ENCODE measurements at places on chromosomes 5 and 9.
A peak's percentile ranks its signal among the peaks of the same experiment; 100 is the strongest.

DNA sequence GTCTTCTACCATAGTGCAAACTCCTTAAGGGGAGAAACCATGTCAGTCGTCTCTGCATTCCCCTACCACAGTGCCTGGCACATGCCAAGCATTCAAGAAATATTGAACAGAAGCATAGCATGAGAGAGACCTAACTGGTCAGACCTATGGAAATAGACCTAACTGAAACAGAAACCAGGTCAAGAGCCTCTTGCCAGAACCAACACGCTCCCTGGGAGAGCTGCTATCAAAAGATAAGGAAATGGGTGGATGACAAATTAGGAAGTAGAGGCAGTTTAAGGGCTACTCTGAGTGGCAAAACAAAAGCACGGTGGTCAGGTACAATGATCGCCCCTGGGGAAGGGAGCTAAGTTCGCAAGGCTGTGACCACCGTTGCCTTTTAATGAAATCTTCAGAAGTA is 66.0 kb upstream of the SMIM15 start:
- DNase-seq = no peak

DNA sequence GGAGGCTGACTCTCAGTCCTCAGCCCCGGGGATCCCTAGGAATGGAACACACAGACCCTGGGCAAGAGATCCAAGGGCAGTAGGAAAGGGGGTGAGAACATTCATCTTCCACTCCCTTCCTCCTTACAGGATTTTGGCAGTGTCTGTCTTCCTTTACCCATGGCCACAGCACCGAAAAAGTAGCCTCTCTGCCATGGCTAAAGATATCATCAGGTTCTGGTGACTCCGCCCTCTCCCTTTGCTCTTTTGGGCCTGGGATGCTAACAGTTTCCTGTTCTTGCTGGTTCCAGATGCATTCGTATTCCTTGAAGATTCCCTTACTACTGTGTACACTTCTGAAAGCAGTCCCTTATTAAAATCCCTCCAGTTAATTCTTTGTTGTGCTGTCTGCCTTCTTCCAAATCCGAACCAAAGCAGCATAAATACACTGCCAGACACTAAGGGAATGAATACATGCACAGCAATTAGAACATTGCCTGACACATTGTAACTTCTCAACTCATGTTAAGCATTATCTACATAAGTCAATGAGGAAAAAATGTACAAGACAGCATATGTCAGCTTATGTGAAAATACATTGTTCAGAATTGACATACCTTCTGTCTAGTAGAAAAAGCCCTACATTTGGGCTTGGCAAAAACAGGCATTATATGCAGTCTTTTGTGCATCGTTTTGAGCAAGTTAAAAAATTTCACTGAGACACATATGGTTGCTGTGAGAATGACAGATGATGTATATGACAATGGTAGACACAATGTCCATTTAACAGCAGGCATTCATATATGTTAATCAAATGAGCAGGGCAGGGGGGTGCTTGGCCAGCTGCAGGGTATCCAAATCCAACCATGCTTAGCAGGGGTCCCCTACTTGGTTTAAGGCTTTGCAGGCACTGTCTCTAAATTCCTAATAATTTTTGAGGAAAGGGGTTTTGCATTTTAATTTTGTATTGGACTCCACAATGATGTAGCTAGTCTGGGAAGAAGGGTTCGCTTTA is 58.8 kb upstream of the RAI14 start:
- DNase-seq = no peak

DNA sequence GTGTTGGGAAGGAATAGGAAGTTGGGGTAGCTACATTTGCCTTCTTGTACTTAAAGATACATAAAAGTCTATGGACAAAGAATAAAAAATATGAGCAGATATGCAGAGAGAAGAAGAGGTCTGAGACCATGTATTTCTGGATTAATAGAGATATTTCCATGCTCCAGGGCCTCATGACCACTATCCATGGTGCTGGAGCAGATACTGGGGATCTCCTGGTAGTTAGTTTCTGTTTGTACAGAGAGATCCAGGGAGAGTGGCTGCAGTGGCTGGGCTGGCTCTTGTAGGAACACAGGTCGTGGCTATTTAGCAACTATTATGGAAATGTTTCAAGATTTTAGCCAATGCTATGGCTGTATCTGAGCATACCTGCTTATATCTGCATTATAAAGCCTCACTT is 184.2 kb upstream of the TMEM161B start:
- no peak for DNase-seq

GRCh38 chr5:57175551-57176309 is 1.9 kb downstream of the GPBP1 start:
- no peak for DNase-seq

DNA sequence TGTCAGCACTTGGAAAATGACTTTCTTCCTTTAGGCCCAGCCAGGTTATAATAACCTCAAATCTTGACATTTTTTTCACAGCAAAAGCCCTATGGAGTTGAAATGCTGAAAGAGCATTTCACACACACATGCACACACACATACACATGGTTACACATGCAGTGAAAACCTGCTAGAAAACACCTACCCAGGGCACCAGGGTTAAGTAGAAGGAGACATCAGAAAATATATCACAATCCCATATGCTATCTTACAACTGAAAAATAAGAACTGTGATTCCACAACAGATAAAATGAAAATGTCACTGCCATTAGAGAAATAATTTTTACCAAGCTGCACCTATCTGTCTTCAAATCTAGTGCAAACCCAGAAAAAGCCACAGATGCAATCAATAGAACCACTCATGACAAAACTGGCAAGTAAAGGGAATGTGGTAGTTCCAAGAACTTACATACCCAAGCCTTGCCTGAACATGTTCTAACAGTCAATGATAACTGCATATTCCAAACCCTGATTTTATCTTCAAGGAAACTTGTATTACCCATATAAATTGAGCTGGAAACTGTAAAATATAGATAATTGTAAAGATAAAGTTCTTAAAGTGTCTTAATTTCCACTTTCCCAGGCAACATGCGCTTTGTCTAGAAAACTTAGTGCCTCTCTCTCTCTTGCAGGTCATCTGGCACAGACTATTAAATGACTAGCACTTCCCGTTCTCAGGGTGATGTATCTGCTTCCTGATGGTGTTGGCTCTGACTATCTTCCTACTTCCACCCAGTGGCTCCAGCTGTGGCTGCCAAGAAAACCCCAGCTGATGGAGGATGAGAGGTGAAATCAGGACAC is 250.2 kb upstream of the PTGER4 start:
- no peak for DNase-seq

GRCh38 chr5:17400724-17401469 is 97.1 kb upstream of the TAF11L2 start:
- no peak for DNase-seq

DNA sequence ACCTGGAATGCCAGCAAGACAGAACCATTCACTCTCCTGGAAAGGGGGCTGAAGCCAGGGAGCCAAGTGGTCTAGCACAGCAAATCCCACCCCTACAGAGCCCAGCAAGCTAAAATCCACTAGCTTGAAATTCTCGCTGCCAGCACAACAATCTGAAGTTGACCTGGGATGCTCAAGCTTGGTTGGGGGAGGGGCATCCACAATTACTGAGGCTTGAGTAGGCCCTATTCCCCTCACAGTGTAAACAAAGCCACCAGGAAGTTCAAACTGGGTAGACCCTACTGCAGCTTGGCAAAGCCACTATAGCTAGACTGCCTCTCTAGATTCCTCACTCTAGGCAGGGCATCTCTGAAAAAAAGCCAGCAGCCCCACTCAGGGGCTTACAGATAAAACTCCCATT is 17.3 kb downstream of the RIGI start:
- DNase-seq = peak; percentile 21
